ENCODE measurements at places on chromosomes 16 and 17.

DNA sequence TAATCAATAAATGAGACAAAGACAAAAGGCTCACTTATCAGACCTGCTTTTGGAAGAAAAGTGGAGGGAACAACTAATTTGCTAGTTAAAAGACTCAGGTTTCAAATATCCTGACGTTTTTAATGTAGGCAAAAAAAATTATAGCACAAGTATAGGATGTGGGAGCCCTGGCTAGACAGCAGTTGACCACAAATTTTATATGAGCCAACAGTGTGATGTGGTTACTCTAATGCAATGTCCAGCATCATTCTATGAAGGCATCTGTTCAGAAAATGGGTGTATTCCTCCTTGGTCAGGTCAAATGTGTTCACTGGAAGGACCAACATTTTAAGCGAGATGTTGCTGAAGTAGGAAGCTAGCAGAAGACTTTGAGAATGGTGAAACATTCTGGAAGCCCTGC lies 237.4 kb downstream of the MAP2K6 start:
- DNase-seq, result no peak

DNA sequence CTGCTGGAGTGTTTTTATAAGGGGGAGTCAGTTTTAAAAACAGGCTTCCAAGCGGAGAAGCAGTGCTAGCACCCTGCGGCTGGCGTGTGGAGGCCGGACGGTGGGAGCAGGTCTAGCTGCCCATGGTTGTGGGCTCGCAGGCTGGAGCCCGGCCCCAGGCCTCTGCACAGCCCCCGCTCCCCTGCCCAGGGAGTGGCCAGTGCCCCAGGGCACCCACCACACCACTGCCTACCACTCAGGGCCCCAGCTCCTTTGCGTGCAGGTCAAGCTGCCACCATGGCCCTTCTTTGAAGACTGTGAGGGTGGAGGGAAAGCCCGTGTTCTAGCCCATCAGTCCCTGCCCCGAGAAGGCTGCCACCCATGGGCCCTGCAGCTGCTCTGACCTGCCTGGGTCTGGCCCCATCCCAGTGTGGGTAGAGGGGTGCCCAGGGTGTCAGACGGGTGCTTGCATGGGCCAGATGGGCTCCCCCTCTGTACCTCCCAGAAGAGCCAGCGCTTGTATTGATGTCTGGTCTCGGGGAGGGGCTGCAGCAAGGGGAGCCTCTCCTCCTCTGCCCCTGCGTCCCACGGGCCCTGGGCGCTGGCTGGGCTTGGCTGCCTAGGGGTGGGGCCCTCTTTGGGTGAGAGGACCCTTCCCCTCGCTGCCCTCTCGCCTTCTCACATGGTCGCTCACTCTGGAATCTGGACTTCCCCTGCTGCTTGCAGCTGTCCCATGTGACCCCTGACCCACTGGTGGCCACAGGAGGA lies 1.5 kb upstream of the NUDT16L1 start:
- no peak for DNase-seq

DNA sequence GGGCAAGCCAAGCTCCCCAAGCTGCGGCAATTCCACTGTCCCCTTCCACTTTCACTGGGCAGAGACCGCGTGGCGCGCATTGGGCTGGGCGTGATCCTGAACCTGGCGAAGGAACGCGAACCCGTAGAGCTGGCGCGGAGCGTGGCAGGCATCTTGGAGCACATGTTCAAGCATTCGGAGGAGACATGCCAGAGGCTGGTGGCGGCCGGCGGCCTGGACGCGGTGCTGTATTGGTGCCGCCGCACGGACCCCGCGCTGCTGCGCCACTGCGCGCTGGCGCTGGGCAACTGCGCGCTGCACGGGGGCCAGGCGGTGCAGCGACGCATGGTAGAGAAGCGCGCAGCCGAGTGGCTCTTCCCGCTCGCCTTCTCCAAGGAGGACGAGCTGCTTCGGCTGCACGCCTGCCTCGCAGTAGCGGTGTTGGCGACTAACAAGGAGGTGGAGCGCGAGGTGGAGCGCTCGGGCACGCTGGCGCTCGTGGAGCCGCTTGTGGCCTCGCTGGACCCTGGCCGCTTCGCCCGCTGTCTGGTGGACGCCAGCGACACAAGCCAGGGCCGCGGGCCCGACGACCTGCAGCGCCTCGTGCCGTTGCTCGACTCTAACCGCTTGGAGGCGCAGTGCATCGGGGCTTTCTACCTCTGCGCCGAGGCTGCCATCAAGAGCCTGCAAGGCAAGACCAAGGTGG lies 9.8 kb downstream of the SARM1 start:
- no peak for DNase-seq

- no peak for DNase-seq
These were observed 61.9 kb downstream of the WWP2 start for GRCh38 chr16:69823831-69824563.

- DNase-seq, result no peak
These were observed 2.1 kb upstream of the HES7 start for GRCh38 chr17:8125947-8126490.

DNA sequence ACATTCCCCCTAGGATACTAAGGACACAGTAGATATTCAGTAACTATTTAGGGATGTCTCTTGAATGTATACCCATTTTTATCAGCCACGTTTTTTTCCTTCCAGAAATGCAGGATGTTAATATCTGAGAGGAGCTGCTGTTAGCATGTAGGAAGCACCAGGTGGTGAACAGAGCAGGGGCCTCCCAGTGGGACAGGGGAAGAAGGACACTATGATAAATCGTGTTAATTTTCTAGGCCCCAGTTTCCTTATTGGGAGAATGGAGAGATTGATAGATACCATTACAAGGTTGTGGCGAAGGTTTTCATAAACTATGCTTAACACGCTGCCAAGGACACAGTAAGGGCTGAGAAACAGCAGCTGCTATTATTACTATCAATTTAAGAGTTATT lies 45.4 kb downstream of the PRSS54 start:
- no peak for DNase-seq
